PC-3 (cell line): ENCODE measurements at places on chromosomes 3 and 15. TPM values are rescaled to one million over a fixed set of nuclear protein-coding genes. Genes with fewer than 3 reads are reported as not detected.

TMCO5A gene
- not detected in 2 replicates for total RNA-seq

ALDH1A2 gene
- total RNA-seq = 0.22 and 2.2 TPM in 2 replicates

ANKUB1 gene
- not detected in 2 replicates for total RNA-seq

ZNF620 gene
- 1.8 and 2.5 TPM in 2 replicates for total RNA-seq

TNFAIP8L3 gene
- not detected in 2 replicates for total RNA-seq
